ENCODE measurements at places on chromosomes 13 and 19.

DNA sequence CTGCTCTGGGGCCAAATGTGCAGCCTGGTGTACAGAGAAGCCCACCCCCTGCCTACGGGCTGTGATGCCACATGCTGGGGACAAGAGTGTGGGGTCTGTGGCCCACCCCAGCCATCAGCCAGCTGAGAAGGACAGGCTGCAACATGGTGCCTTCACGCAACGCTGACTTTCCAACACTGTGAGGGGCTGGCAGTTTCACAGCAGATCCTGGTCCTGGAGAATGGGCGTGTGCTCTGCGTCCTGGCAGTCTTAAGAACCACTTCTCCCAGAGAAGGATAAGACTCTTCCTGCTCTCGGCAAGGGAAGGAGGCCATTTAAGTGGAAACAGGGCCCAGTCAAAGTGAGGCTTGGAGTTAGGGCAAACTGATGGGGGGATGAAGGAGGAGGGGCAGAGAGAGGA is 4.6 kb downstream of the LRRC4B start:
- no peak for DNase-seq

- no peak for DNase-seq
These were observed 8.7 kb upstream of the IGFL3 start for GRCh38 chr19:46133101-46133627.

DNA sequence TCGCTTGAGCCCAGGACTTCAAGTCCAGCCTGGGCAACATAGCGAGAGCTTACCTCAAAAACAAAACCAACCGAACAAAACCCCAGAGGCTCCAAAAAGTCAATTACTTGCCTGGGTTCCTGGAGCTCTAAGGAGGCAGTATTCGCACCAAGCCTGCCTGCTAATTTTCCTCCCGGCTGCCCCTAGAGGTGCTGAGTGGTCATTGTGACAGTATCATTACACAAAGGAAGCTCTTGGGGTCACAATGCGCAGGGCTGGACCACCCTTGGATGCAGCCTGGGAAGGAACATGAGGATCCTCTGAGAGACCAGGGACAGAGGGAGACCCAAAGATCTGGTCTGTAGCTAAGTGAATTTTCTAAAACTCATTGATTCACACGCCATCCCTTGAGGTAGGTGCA is 8.5 kb upstream of the PEX11G start:
- no peak for DNase-seq

GRCh38 chr19:7932276-7932929 is 6.5 kb upstream of the CTXN1 start:
- DNase-seq: no peak

DNA sequence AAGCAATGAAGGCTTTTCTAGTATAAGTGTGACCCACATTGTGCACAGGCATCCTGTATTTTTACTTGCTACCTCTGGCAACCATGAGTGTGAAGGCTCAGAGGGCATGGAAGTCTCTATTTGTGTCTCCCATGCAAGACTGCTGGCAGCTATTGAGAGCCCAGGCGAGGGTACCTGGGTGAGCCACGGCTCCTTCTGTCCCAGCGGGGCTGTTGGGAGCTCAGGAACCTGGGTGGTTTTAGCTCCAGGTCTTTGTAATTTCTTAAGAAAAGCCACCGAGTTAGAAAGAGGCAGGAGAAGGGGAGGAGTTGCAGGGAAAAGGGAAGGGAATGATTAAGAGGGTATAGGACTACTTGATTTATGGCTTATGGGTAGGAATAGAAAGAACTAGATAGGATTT is 190.4 kb upstream of the SOX1 start:
- no peak for DNase-seq

- no peak for DNase-seq
These were observed 172.3 kb upstream of the KLF12 start for GRCh38 chr13:74306496-74306895.

GRCh38 chr13:37647031-37647650 is 48.6 kb upstream of the POSTN start:
- DNase-seq: no peak

- DNase-seq: no peak
These were observed 52.4 kb upstream of the SPATA13 start for GRCh38 chr13:24107955-24108614.

DNA sequence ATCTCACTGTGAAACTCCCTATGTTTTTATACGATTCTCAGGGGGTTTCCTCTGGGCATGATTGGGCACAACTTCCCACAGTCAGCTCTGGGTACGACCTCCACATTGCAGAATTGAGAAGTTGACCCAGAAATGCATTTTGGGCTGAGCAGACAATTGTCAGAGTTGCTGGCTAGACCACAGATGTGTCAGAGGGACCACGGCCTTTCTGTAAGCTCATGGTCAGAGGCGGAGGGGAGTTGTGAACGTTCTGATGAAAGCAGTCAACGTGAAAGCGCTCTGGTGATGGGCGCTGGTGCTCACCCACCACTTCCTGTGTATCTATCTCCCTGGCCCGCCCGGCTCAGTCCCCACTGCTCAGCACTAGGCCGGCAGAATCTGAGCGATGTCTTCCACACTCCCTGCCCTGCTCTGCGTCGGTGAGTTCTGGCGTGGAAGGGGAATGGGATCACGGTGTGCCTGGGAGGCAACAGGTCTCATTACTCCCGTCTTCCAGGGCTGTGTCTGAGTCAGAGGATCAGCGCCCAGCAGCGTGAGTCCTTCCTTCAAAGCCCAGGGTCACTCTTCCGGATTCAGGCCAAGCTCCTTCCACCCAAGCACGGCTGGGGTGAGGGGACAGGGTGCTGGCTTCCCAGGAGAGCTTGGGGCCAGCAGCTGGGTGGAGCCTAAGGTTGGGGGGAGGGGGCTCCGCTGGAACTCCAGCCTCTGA is at the start of gene NCR1:
NCR1 (plus strand) TSS at position 346 of the 709 bp plus-strand sequence; CDS start at position 386, 40 bp downstream.
- no peak for DNase-seq

- DNase-seq: peak; percentile 33
These were observed 109.7 kb downstream of the NUFIP1 start for GRCh38 chr13:44879452-44880058.

DNA sequence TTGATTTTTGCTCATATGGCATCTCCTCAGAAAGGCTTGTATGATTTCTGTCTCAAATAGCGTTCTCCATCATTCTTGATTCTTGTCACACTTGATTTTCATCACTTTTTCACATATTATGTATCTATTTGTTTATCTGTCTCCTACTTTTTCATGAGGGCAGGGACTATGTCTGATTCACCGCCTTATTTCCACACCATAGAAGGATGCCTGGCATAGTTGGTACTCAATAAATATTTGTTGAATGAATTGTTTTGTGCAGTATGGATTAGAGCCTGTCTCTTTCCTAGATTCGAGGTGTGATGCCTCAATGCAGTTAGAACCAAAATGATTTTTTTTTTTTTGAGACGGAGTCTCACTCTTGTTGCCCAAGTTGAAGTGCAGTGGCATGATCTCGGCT is 12.1 kb downstream of the SAE1 start:
- no peak for DNase-seq

GRCh38 chr19:18436671-18437490 is 1.1 kb downstream of the ISYNA1 start:
- DNase-seq: peak; percentile 97

DNA sequence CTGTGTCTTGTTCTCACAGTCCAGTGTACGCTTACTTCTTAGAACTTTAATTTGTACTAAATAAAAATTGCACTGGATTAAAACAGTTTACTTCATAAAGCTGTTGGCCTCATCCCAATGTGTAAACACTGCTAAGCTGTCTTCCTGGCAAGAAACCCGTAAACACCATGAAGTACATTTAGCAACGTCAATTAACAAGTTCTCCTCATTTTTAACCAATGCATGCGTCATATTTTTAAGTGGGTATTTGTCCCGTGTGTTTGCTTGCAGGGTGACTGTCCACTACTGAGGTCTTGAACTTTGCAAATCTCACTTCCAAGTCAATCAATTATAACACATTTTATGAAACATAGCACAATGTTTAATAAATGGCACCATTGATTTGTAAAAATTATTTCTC is 28.2 kb downstream of the LAIR2 start:
- no peak for DNase-seq

DNA sequence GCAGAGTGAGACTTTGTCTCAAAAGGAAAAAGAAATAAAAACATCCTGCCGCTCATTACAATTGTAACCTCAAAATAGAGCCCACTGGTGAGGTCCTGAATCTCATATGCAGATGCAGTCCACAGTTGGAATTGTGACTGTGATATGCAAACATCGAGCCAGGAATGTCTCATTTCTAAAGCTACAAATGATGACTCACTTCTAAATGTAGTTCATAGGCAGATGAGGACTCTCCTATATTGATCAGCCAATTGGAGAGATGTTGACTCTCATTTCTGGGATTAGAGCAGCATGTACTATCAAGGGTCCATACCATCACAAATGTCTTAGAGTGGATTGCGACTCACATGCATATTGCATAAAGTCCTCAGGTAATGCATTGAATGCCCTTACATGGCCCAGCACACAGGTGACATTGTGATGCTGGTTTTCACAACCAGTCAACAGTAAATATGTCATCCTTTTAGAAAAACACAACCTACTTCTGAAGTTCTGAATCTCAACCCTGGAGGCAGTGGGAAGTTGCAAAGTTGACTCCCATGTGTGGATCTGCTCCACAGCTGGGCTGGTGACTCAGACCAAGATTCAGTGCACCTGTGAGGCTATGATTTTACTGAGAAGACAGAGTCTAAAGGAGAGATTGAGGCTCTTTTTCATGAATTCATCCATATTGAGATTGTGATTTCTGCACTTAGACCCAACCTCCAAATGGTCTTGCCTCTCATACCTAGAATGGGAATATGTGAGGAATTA is 16.9 kb upstream of the ZNF254 start:
- DNase-seq: no peak

DNA sequence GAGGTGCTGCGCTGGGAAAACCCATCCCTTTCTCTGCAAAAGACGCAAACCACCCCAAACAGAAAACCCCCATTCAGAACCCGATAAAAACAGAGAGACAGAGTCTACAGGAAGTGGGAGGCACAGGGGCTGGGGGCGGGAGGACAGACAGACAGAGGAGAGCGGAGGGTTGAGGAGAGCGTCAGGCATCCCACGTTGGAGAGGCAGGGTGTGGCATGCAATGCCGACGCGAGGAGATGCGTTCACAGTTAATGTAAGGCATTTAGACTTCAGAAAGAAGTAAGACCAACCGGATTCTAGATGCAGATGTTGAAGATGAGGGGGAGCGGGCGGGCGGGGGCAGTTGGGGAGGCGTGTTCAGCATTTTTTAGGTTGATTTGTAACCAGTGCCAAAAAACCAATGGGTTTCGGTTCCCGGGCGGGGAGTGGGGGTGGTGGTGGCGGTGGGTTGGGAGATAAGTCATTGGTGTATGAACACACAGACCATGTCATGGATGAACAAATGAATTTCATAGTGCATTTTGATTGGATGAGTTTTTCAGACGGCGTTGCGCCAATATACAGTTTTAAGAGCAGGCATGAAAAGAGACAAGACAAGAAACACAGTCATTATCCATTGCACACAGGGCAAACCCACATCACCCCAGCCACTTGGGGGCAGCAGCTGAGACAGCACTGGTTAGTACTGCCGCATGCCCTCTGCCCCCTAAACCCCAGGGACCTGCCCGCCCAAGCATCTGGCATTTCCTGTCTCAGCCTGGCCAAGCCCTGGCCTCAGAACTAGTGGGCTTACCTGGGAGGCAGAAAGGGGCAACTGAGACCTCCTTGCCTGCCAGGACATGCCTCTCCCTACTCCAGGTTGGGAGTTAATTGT is 91.3 kb downstream of the IER2 start:
- no peak for DNase-seq

GRCh38 chr13:99191900-99192399 is 8.7 kb upstream of the UBAC2 start:
- no peak for DNase-seq

GRCh38 chr13:19685437-19685836 is 52.0 kb downstream of the MPHOSPH8 start:
- DNase-seq: no peak

GRCh38 chr13:111526922-111527321 is 206.5 kb downstream of the TEX29 start:
- no peak for DNase-seq

DNA sequence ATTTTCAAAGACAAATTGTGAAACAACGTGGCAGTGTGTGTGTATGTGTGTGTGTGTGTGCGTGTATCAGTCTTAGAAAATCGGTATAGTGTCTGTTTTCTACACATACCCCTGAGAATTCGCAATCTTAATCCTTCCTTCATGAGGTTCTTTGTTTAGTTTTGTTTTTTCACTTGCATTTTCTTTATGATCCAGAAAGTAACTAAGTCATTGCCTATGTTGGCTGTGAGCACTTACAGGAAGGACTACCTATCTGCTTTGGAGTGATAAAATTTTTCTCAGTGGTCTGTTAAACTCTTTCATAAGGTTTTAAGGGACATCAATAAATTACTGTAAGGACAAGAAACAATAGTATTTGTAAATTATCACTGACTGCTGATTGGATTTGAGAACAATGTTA is 1587.1 kb downstream of the PCDH9 start:
- DNase-seq: no peak

DNA sequence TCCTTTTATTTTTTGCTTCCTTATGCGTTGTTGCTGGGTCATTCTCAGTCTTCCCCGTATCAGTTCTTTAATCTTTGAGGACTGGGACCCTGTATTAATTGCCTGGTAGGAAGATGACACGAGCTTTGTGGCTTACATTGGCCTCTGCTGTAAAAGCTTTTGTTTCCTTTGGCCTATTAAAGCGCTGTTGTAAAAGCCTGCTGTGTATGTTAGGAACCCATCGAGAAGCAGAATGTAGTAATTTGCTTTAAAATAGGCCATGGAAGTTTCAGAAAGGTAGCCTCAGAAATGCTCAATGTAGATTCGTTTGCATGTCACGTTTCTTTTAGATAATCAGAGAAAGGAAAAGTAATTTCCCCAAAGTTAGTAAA is 257.5 kb upstream of the STARD13 start:
- no peak for DNase-seq

DNA sequence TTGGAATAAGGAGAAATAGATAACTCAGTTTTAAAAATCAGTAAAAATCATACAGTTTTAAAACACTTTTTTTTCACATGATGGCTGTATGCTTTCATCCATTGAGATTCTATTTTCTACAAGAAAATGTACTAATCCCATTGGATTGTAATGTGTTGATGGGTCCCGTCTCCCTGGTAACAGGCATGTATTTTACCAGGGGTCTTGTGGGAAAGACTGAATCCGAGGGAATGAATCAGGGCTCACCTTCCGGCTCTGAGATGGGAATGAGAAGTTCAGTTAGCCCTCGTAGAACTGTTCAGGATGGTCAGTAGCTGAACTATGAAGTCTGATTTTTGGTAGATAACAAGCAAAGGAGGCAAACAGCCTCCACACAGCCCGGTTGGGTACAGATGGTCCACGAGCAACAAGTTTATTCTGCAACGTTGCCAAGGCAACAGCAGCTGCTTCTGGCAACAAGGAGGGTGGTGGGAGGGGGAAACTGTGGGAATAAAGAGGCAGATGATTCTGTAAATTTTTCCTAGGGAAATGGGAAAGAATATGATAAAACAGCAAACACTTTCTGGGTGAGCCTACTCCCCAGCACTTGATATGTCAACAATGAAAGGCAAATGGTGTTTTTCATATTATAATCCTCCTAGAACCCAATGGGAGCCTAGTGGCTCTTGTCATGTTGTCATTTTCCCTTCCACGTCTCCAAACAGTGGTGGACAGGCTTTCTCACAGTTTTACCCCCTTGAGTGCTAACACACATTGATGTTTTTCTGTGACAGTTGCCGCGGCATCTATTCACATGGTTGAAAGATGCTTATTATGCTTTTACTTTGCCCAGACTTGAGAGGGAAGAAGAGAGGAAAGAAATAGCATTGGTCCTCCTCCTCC is 12.4 kb upstream of the SIAH3 start:
- DNase-seq: no peak
